ENCODE measurements at places on chromosomes 5 and 9.

GRCh38 chr5:132454361-132454760 lies 36.2 kb downstream of the IRF1 start:
- DNase-seq: no peak

- no peak for DNase-seq
These were observed 65.8 kb downstream of the C5orf15 start for GRCh38 chr5:133902511-133903118.

- DNase-seq: no peak
These were observed 1844.3 kb downstream of the MAT2B start for GRCh38 chr5:165349735-165350134.

DNA sequence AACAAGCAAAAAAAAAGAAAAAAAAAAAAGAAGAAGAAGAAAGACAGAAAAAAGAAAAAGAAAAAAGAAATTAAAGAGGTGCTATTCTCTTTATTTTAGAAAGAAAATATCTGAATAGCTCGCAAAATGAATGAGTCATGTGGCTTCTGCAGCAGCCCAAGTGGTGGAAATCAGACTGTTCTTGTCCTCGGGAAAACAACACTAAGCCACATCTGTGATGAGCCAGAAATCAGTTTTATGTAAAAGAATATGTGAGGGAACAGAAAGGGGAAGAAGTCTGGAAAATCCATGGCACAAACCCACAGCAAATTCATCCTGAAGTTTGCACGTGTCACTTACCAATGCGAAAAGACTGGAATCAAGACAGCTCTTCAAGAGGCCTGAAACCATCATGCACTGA lies 118.7 kb upstream of the GAS1 start:
- DNase-seq: no peak

DNA sequence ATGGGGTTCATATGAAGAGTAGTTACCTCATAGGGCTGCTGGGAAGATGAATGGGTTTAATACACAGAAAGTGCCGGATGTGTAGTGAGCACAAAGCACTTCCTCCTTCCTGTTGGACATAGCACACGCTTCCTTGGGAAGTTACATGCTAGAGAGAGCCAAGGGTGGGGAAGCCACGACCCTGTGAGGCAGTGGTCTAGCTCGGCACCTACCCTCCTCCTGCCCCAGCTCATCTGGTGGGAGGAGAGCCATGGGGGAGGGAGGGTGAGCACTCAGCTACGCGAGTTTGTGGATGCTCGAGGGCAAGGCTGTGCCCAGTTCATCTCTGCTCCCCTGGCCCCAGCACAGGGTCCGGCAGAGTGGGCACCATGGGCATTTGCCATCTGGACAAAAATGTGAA lies 43.6 kb upstream of the NEK6 start:
- DNase-seq: no peak

GRCh38 chr5:5598547-5599113 lies 176.2 kb downstream of the ICE1 start:
- DNase-seq: no peak

DNA sequence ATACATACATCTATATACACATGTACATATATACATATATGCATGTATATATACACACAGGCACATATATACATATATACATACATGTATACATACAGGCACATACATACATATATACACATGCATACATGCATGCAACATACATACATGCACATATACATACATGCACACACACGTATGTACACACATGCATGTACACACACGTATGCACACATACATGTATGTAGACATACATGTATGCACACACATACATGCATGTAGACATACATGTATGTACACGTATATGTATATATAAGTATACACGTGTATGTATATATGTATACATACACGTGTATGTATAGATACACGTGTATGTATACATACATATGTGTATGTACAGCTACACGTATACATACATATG lies 617.0 kb downstream of the RAB3C start:
- DNase-seq: no peak

- DNase-seq: no peak
These were observed 65.7 kb downstream of the SIL1 start for GRCh38 chr5:139132515-139132914.

- DNase-seq: no peak
These were observed 247.2 kb downstream of the KIF4B start for GRCh38 chr5:155260798-155261197.

GRCh38 chr5:130222573-130222972 lies 318.3 kb downstream of the CHSY3 start:
- no peak for DNase-seq

- no peak for DNase-seq
These were observed 169.9 kb downstream of the HINT1 start for GRCh38 chr5:130995254-130995515.

- DNase-seq: no peak
These were observed 55.1 kb downstream of the NIPSNAP3B start for GRCh38 chr9:104819033-104819432.

DNA sequence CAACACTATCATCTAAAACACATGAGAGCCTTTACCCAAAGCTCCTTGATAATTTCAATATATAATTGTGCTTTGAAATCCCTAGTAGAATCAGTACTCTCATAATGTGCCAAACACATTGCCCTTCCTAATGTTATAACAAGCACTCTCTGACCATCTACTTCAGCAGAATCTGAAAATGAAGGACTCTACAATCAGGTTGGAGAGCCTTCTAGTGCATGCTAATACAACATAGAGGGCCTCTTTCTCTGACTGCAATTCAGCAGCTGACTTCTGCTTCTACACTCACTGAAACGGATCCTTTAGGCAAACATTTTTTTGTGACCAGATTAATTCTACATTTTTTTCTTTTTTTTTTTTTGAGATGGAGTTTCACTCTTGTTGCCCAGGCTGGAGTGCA lies 155.6 kb downstream of the EPB41L4A start:
- DNase-seq: no peak

DNA sequence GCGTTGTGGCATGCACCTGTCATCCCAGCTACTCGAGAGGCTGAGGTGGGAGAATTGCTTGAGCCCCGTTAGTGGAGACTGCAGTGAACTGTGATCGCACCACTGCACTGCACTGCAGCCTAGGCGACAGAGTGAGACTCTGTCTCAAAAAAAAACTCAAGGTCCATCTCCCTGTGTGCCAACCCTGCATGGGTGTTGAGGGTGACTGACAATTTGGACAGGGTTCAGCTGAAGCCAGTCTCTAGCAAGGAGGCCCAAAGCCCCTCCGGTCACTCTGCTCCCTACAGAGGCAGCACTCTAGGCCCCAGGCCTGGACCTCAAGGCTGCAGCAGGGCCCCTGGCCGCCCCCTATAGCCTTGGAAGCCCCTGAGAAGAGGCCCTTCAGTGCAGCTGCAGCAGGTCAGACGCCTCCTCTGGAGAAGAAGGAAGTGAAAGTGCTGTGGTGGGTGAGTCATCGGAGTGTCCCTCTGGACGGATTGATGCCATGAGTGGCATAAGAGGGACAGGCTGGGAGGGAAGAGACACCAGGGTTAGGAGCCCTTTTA lies 39.2 kb upstream of the NEK6 start:
- peak; percentile 39 for DNase-seq

GRCh38 chr9:104907278-104907951 lies 20.5 kb downstream of the ABCA1 start:
- DNase-seq: no peak

GRCh38 chr5:122170620-122171019 lies 41.3 kb downstream of the ZNF474 start:
- no peak for DNase-seq

GRCh38 chr5:150154618-150155128 lies 972 bp downstream of the PDGFRB start:
- no peak for DNase-seq

DNA sequence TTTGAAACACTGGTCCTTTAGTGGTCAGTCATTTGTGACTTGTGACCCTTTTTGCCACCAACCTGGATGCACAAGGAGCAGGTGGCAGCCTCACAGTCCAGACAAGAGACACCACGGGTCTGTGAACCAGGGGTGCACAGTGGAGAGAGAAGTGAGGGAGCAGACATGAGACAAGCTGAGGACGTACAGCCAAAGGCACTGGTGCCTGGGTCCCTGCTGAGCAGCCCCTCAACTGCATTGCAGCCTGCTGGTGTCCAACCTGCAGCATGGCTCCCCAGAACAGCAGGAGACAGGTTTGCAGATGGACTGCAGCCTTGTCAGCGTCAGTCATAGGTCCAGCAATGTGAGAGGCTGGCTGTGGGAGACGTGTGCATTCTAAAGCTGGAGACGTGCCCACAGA lies 124.2 kb upstream of the FSTL4 start:
- no peak for DNase-seq

- no peak for DNase-seq
These were observed 67.5 kb upstream of the RAPGEF1 start for GRCh38 chr9:131807144-131807983.

GRCh38 chr5:97846643-97847042 lies 663.6 kb upstream of the RIOK2 start:
- no peak for DNase-seq

- peak; percentile 79 for DNase-seq
These were observed at the start of gene TNFAIP8 for GRCh38 chr5:119355685-119356611. TSS of gene TNFAIP8 (plus strand) at chr5:119356019. CDS start at chr5:119356091, 72 bp downstream.

DNA sequence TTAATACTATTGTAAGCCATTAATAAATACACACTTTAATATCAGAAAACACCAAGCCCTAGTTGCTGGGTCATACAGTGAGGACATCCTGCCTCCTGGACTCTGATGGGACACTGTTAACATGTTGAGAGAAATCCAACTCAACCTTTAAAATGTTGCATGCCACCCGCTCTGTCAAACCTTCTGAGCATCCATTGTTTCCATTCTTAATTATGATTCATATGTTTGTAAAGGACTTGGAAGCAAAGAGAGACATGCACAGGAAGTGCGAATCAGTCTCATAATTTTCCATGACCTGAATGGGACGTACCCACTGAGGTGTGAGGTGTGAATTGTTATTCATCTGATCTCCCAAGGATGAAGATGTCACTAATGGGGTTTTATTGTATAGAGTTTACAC lies 186.4 kb downstream of the CAAP1 start:
- no peak for DNase-seq
